ENCODE measurements at places on chromosomes 7 and 10.
A peak's percentile ranks its signal among the peaks of the same experiment; 100 is the strongest.

GRCh38 chr7:143514487-143514886, 36.8 kb downstream of the TAS2R41 start:
- DNase-seq: no peak

- peak; percentile 24 for DNase-seq
Measured at GRCh38 chr7:25122373-25122772, 2.7 kb downstream of the CYCS start.

- no peak for DNase-seq
Measured at GRCh38 chr10:11899067-11899876, 76.1 kb downstream of the PROSER2 start.

DNA sequence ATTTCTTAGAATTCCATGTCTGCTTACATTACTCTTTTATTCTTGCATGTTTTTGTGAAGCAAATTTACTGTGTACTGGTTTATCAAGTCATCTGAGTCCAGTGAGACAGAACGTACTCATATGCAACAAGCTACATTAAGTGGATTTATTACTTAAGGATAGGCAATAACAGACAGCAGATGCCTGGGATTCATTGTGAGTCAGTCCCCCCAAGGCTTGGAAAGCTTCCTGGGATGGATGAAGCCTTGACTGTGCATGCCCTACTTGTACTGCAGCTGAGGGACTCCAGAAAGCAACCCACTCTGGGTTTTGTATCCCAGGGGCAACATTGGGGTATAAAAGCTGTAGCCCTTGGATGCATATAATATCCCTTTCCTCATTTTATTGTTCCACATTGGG, 113.4 kb upstream of the RAB18 start:
- peak; percentile 19 for DNase-seq

DNA sequence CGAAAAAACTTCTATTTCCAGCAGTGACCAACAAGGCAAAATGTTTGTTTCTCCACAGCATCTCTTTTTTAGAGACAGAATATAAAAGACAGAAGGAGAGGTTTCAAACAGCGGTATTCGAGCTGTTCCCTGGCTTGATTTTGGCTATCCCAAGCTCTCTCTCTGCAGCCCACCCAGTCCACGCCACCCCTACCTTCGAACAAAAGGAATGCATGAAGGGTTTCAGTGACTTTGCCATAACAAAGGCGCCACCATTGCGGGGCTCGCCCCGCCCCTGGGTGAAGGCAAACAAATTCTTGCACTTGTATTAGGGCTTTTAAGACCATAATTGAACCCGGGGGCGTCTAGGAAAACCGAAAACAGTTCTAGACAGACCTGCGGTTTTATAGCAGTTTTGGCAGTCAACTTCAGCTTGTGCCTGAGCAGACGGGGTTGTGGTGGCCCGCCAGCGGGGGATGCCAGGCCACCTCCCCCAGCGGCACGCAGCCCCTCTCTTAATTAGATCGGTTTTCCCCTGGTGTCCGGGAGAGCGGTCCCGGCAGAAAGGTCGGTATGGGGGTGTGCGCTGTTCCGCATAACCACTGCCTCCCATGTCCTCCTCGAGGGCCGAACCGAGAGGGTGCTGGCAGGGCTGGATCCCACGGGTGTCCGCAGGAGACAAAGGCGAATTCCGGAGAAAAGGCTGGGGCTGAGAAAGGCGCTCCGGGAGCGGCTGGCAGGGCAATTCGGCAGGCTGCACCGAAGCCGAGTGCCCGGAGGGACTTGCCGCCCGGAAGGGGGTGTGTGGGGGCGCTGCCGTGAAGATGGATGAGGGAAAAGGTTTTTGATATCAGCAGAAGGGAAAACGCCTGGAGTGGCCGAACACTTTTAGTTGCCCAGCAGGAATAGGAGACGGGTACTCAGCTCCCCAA, 2.7 kb upstream of the HOXA11 start:
- DNase-seq: no peak

- DNase-seq: no peak
Measured at GRCh38 chr10:70557876-70558275, 44.7 kb downstream of the PRF1 start.

- DNase-seq: no peak
Measured at GRCh38 chr10:47029181-47030009, 118.2 kb downstream of the PTPN20 start.

- DNase-seq: no peak
Measured at GRCh38 chr7:2691011-2691707, 3.2 kb downstream of the AMZ1 start.

DNA sequence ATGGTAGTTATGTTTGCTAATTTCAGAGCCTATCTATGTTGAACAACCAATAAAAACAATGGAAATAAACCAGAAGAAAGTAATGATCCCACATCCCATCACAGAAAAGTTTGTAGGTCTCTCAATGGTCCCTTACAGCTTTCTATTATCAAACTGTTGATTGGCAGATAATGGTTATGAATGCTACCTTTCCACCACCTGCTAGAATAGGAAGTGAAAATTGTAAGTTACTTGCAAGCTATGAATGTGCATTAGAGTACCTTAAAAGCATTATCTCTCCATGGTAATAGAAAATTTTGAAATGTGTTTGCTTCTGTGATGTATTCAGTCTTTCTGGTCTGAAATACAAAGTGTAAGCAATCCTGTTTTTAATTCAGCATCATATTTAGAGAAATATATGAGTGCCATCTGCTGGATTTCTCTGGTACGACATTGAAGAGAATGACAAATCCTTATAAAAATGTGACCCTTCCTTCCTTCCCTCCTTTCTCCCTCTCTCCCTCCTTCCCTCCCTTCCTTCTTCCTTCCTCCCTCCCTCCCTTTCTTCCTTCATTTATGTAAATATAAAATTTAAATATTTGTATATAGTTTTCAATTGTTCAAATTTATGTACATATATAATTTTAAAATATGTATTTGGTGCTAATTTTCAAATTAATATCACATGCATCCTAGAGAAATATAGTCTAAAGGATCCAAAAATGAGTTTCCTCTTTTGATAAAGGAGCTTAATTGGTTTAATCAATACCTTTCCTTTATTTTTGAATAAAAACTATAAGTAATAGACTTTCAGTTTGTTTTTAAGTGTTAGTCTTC, 41.4 kb upstream of the PNLIPRP3 start:
- DNase-seq: peak; percentile 45
